NCI-H146 (cell line): ENCODE measurements at places on chromosomes 11 and 22.

GRCh38 chr22:28952857-28953256 lies 69.5 kb downstream of the ZNRF3 start:
- DNase-seq = no peak

DNA sequence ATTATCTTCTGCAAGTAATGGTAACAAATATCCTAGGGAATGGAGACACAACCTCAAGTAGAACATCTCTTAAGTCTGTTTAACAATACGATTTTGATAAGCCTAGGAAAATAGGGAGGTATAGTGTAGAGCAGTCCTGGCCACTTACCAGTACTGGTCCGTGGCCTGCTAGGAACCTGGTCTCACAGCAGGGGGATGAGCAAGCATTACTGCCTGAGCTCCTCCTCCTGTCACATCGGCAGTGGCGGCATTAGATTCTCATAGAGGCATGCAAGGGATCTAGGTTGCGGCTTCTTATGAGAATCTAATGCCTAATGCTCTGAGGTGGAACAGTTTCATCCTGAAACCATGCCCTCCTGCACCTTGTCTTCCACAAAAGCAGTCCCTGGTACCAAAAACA lies 4.4 kb downstream of the OR51V1 start:
- DNase-seq = no peak

DNA sequence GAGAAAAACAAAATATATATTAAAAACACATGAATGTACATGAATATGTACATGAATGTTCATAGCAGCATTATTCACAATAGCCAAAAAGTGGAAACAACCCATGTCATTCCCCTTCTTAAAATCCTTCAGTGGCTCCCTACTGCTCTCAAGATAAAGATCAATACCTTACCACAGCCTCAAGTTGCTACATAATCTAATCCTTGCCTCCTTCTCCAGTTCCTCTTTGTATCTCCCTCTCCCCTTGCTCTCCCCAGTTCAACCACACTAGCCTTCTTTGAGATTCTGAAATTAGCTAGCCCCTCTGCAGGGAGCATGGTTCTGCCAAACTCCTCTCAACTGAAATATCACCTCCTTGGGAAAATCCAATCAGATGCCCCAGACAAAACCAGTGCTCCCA lies 28.1 kb downstream of the MTMR2 start:
- DNase-seq = no peak

DNA sequence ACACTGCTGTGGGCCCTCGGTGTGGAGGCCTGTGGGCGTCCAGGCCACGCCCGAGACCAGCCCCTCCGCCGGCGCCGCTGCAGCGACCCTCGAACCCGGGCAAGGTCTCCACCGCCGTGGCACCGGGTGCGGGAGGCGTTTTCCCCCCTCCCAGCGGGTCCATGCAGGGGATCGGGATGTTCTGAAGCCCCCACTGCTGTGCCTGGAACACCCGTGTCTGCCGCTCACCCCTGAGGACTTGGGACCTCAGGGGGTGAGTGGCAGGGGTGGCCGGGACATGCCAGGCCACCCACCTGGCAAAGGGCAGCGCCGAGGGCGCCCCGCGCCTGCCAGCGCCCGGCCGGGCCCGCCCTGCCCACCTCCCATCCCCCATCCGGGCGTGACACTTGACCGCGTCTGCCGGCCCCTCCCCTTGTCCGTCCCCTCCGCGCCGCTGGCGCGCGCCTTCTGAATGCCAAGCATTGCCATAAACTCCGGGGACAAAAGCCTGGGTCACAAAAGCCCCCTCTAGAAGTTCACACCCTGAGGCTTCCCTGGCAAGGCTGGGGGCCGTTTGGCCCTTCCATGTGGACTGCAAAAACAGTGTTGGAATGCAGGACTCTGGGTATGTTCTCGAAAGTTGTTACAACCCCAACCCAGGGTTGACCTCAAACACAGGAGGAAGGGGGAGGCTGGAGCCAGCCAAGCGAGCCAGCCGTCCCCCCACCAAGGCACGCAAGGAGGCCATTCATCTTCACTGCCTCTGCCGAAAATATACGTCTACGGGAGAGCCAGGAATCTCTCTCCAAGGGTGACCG lies 819 bp upstream of the KCNQ1OT1 start:
- peak; percentile 51 for DNase-seq

DNA sequence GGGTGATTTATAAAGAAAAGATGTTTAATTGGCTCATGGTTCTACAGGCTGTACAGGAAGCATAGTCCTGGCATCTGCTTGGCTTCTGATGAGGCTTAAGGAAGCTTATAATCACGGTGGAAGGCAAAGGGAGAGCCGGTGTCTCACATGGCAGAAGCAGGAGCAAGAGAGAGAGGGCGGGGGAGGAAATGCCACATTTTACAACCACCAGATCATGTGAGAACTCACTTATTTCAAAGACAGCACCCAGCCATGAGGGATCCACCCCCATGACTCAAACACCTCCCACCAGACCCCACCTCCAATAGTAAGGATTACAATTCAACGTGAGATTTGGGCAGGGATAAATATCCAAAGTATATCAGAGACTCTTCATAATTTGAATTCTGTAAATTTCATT lies 200.7 kb downstream of the MSANTD4 start:
- no peak for DNase-seq

DNA sequence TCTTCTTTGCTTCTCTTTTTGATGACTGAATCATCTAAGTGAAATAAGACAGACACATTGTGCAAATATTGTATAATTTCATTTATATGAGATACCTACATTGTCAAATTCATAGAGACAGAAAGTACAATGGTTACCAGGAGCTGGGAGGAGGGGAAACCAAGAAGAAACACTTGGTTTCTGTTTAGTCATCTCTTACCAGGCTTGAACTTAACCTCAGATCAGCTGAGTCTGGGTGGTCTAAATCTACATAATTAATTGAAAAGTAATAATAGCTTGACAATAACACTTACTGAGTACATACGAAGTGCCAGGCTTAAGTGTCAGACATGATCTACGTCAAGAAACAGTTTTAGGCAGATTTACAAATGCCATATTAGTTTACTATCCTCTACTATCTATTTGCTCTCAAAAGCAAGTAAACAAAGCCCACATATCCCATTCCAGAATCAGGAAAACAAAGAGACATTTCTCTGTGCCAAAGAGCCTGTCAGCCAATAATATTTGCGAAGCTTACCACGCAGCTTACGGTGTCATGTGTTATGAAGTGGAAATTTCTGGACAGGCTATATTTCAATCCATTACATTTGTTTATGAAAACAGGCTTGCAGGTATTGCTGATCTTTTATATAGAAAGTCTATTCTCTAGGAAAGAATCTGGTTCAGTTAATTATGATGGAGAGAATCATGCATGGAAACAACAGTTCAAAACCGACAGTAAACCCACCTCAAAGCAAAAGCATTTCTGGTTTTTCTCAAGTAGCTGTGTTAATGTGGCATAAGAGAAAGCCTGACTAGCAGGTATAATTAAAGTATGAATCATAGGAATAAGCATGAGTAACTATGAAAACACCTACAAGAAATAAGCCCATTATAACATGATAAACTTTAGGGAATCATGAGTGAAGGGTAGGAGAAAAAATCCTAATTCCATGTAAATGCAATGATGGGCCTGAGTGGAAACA lies 2.7 kb upstream of the ARHGAP42 start:
- DNase-seq = no peak

- no peak for DNase-seq
Observed at GRCh38 chr11:8341996-8342395, 78.3 kb upstream of the LMO1 start.

DNA sequence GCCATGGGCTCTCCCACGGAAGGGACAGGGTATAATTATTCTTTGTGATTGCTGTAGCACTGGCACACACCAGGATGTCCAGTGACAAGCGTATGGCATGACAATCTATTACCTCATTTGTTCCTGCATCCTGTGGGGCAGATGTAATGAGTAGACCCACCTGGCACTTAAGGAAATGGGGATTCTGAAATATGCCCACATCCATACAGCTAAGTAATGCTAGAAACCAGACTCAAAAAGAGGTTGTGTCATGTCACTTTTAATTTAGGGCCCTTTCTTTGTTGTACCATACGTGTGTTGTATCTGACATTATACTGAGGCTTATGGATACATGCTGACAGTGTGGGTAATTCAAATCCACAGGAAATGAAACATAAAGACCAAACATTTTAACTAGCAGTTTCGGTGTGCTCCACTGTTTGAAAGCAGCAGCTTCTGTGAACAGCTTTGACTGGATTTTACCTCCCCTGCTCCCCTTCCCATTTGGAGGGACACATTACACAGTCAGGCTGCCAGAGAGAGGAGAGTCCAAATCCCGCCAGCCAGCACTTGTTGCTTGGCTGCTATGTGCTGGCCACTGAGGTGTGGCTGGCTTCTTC lies 21.2 kb downstream of the GRAMD1B start:
- DNase-seq = no peak

GRCh38 chr11:12246989-12247388 lies 130.4 kb upstream of the PARVA start:
- no peak for DNase-seq

DNA sequence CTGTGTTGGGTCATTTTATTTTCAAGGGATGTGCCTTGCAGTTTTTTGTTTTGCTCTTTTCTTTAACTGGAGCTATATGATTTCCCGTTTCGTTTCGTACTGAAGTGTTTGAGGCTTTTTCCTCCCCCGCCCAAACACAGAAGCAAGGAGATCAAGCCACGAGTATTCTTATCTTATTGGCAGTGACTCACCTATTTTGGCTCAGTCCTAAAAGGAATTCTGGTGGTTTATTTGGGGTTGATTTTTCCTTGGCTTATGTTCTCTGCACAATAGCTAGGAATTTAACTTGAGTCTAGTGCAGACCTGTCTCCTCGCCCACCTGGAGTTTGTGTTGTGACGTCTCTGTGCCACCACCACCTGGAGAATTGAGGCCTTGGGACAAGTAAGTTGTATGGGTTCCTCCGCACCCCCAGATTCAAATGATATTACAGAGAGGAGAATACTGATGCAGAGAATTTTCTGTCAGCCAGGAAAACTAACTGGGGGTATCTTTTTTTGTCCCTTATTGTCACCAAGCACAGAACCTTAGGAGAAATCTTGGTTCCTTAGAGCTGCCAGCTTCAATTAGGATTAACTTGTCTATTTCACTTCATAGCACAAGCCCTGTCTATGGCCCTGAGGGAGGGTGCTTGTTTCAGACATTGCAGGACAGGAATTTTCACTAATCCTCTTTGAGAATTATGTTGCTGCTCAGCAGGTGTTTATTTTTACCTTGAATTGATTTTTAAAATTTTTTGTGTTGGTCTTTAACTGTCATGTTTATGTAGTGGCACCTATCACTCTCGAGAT lies 90.4 kb upstream of the BIRC3 start:
- no peak for DNase-seq

GRCh38 chr11:116335891-116336290 lies 436.9 kb downstream of the BUD13 start:
- no peak for DNase-seq

DNA sequence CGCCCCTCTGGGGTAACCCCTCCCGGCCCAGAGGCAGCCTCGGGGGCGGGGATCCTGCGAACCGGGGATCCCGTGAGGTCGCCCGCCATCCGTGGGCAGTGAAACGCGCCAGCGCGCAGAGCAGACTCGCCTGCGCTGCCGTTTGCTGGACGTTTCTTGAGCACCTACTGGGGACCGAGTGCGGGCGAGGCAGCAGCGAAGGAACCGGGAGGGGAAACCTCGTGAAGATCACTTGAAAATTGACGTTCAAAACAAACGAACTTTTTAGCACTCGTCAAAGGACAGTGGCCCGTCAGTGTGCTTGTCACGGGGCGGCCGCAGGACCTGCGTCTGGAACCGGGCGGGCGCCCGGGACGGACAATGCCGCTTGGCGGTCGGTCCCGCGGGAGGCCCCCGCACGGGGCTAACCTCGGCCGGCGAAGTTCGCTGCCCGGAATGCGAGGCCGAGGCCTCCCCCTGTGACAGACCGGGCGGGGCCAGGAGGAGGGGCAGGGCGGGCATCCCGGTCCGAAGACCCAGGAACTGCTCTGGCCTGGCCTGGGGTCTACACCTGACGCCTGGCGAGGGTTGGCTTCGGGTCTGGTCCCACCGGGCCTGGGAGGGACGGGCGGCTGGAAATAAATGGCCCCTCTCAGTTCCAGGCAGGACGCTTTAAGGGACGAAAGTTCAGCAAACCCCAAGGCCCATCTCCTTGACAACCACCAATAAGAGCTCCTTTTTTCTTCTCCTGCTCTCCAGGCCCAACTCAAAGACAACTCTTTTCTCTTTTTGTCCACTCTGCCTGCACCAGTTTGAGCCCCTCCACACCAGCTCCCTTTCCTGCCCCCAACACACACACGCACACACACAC lies 723 bp upstream of the SCUBE1 start:
- no peak for DNase-seq
